ENCODE measurements at places on chromosomes 5 and 9. TPM values are rescaled to one million over a fixed set of nuclear protein-coding genes. Genes with fewer than 3 reads are reported as not detected.

The SV2C gene
- not detected for total RNA-seq

The GABRB2 gene
- total RNA-seq: not detected

The PLK2 gene
- total RNA-seq: 55.7 TPM

The TMED9 gene
- 218 TPM for total RNA-seq

All from smooth muscle cell of trachea (primary cell).